Stomach (tissue), 19 donors: ENCODE measurements at places on chromosomes 16 and 17.
A peak's percentile ranks its signal among the peaks of the same experiment; 100 is the strongest.

- no peak overlapping the region for H3K27ac ChIP-seq
- DNase-seq: no peak
- H3K36me3 ChIP-seq: peaks cover 50% of the 10 kb centered on the region
- no peaks in the 10 kb centered on the region for H3K4me1 ChIP-seq
- no peak overlapping the region for H3K4me3 ChIP-seq
Measured at GRCh38 chr17:78032166-78032565, 73.7 kb downstream of the TNRC6C start.

DNA sequence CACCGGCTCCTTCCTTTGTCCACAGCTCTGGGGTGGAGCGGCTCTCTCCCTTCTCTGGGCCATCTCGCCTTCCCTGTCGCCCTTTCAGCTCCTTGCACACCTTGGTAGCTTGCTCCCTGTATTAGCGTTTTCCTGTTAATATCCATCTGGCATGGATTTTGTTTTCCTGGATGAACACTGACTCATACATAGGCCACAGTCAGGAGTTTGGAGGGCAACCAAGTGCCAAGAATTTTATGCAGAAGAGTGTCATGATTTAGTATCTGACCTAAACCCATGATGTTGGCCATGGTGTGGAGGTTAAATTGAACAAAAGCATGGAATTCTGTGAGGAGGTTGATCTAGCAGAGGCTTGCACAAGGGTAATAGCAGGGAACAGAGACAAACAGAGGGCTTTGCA is 180.9 kb downstream of the AIPL1 start:
- H3K27ac ChIP-seq: no peak overlapping the region
- no peaks in the 10 kb centered on the region for H3K27me3 ChIP-seq
- no peak overlapping the region for H3K4me3 ChIP-seq
- no peaks in the 10 kb centered on the region for H3K4me1 ChIP-seq
- no peaks in the 10 kb centered on the region for H3K36me3 ChIP-seq
- DNase-seq: no peak

GRCh38 chr17:38717139-38717745 is 12.2 kb downstream of the MLLT6 start:
- no peak overlapping the region for H3K4me3 ChIP-seq
- H3K36me3 ChIP-seq: peaks cover 72% of the 10 kb centered on the region
- H3K27me3 ChIP-seq: no peaks in the 10 kb centered on the region
- no peak for DNase-seq
- no peaks in the 10 kb centered on the region for H3K4me1 ChIP-seq
- H3K27ac ChIP-seq: no peak overlapping the region

- H3K4me1 ChIP-seq: no peaks in the 10 kb centered on the region
- H3K27me3 ChIP-seq: no peaks in the 10 kb centered on the region
- H3K4me3 ChIP-seq: no peak overlapping the region
- no peak for DNase-seq
Measured at GRCh38 chr16:50809561-50809960, 67.7 kb downstream of the CYLD start.

DNA sequence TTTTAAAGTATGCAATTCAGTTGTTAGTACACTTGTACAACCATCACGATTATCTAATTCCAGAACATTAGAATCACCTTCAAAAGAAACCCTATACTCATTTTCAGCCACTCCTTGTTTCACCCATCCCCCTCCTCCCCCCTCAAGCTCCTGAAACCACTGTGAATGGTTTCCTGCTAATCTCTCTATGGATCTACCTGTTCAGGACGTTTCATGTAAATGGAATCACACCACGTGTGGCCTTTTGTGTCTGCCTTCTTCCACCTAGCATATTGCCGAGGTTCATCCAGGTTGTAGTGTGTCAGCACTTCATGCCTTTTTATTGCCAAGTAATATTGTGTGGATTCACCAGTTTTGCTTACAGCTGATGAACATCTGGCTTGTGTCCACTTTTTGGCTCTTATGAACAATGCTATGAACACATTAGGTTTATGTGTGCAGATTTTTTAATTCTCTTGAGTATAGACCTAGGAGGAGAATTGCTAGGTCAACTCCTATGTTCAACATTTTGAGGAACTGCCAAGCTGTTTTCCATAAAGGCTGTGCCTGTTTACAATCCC is 17.8 kb downstream of the EIF4A3 start:
- H3K4me3 ChIP-seq: no peak overlapping the region
- H3K27ac ChIP-seq: no peak overlapping the region
- peaks cover 15% of the 10 kb centered on the region for H3K36me3 ChIP-seq
- H3K4me1 ChIP-seq: no peaks in the 10 kb centered on the region
- no peaks in the 10 kb centered on the region for H3K27me3 ChIP-seq

- DNase-seq: no peak
- H3K36me3 ChIP-seq: no peaks in the 10 kb centered on the region
- H3K27ac ChIP-seq: peak overlapping the region; percentile 80
- H3K27me3 ChIP-seq: peaks cover 4% of the 10 kb centered on the region
- peaks cover 33% of the 10 kb centered on the region for H3K4me1 ChIP-seq
Measured at GRCh38 chr17:47840001-47840741, 902 bp downstream of the SCRN2 start.

DNA sequence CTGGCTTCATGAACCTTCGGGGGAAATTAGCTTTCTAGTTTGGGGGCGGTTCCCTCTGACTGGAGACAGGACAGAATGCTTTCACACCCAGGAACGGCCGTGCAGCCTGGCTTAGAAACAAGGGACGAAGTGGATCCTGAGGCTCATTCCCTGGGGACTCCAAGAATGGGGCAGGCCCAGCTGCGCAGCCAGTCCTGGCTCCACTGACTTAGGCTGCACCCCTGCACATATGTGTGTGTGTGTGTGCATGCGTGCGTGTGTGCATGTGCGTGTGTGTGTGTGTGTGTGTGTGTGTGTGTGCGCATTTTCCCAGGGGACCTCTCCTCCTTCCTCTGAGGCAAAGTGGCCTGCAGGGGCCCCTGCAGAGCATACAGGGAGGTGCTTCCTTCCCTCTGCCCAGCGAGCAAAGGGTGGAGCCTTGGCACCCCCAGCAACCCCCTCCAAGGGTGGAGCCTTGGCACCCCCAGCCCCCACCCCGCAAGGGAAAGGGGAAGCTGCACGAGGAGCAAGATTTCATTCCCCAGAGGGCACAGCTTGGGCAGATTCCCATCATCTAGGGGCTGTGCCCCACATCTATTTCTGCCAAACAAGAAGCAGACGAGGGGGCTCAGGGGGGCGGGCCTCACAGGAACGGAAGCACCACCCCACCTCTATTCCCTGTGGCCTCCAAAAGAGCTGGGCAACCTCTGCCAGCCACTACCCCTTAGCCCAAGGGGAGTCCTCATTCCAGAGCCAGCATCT is 97.6 kb upstream of the CBX4 start:
- H3K27me3 ChIP-seq: no peaks in the 10 kb centered on the region
- no peak overlapping the region for H3K27ac ChIP-seq
- H3K36me3 ChIP-seq: peaks cover 27% of the 10 kb centered on the region
- DNase-seq: no peak
- no peak overlapping the region for H3K4me3 ChIP-seq
- peaks cover 24% of the 10 kb centered on the region for H3K4me1 ChIP-seq

- no peak overlapping the region for H3K27ac ChIP-seq
- no peak for DNase-seq
- H3K4me3 ChIP-seq: no peak overlapping the region
Measured at GRCh38 chr17:57975044-57975443, 13.0 kb downstream of the VEZF1 start.

GRCh38 chr17:79053251-79053925 is 21.2 kb upstream of the ENGASE start:
- H3K27me3 ChIP-seq: peaks cover 11% of the 10 kb centered on the region
- no peaks in the 10 kb centered on the region for H3K36me3 ChIP-seq

GRCh38 chr16:89985219-89985618 is 34.0 kb downstream of the DBNDD1 start:
- H3K27me3 ChIP-seq: no peaks in the 10 kb centered on the region
- no peak for DNase-seq
- H3K4me3 ChIP-seq: no peak overlapping the region
- peaks cover 95% of the 10 kb centered on the region for H3K36me3 ChIP-seq

DNA sequence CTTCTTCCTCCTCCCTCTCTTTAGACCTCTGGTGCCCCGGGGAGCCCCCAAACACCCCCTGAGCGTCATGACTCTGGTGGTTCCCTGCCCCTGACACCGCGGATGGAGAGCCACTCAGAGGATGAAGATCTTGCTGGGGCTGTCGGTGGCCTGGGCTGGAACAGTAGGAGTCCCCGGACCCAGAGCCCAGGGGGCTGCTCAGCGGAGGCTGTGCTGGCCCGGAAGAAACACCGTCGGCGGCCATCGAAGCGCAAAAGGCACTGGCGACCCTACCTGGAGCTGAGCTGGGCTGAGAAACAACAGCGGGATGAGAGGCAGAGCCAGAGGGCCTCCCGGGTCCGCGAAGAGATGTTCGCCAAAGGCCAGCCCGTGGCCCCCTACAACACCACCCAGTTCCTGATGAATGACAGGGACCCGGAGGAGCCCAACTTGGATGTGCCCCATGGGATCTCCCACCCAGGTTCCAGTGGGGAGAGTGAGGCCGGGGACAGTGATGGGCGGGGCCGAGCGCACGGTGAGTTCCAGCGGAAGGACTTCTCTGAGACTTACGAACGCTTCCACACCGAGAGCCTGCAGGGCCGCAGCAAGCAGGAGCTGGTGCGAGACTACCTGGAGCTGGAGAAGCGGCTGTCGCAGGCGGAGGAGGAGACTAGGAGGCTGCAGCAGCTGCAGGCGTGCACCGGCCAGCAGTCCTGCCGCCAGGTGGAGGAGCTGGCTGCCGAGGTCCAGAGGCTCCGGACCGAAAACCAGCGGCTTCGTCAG is 7.5 kb downstream of the HEXIM2 start:
- H3K27ac ChIP-seq: no peak overlapping the region
- DNase-seq: no peak
- H3K27me3 ChIP-seq: no peaks in the 10 kb centered on the region
- H3K36me3 ChIP-seq: peaks cover 21% of the 10 kb centered on the region

DNA sequence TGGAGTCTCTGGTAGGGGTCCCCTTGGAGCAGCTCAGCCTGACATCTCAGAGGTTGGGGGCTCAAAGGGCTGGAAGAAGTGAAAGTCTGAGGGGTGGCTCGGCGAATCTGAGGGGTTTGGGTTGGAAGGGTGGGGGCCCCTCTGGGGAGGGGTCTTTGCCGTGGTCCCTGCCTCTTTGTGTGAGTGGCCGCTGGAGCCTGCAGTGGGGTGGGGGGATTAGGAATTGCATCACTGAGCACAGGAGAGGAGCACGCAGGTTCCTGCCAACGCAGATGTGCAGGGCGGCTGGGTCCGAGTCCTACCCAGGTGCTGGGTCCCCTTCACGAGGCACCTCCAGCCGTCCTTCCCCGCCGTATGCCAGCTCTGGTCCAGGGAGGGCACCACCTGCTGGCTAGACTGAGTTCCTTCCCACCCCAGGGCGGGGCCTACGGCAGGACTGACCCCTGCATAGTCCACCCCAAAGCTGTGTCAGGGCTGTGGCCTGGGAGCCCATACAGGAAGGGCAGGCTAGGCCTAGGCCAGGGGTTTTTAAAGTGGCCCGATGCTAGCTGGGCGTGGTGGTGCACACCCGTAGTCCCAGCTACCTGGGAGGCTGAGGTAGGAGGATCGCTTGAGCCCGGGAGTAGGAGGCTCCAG is 9.9 kb downstream of the FMNL1 start:
- DNase-seq: peak; percentile 59
- peak overlapping the region; percentile 85 for H3K27ac ChIP-seq
- no peak overlapping the region for H3K4me3 ChIP-seq
- peaks cover 8% of the 10 kb centered on the region for H3K27me3 ChIP-seq

DNA sequence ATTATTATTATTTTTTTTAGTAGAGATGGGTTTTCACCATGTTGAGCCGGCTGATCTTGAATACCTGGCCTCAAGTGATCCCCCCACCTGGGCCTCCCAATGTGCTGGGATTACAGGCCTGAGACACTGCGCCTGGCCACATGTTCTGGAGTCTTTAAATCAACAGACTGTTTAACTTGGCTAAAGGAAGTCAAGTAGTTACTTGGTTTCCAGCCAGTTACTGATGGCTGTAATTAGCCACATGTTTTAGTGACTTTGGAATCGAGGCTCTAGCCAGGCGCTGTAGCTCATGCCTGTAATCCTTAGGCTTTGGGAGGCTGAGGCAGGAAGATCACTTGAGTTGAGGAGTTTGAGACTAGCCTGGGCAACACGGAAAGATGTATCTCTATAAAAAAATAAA is 699.2 kb upstream of the RBFOX1 start:
- H3K27ac ChIP-seq: no peak overlapping the region
- DNase-seq: no peak
- no peak overlapping the region for H3K4me3 ChIP-seq
- H3K36me3 ChIP-seq: no peaks in the 10 kb centered on the region

DNA sequence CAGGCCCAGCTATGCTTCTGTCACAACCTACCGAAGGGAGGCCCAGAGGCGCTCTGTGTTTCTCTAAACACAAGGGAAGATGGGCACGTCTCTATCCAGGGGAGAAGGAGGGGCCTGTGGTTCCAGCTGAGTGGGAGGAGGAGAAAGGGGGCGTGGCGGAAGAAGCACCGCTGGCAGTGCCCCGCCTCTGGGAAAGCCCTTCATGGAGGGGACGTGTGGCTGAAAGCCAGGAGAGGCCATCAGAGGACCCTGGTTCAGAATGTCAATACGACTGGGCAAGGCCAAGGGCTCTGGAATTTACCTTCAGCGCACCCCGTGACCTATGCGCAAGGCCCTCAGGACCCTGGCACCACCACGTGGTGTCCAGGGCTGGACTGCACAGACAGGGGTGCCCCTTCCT is 12.3 kb upstream of the SLC38A8 start:
- no peak for DNase-seq
- no peaks in the 10 kb centered on the region for H3K27me3 ChIP-seq
- H3K36me3 ChIP-seq: peaks cover 97% of the 10 kb centered on the region
- no peaks in the 10 kb centered on the region for H3K4me1 ChIP-seq
- H3K27ac ChIP-seq: no peak overlapping the region

GRCh38 chr16:84808826-84809225 is 11.0 kb upstream of the CRISPLD2 start:
- DNase-seq: no peak
- H3K4me1 ChIP-seq: no peaks in the 10 kb centered on the region
- no peaks in the 10 kb centered on the region for H3K36me3 ChIP-seq
- no peaks in the 10 kb centered on the region for H3K27me3 ChIP-seq
- H3K4me3 ChIP-seq: no peak overlapping the region
- H3K27ac ChIP-seq: no peak overlapping the region

- H3K27ac ChIP-seq: no peak overlapping the region
- H3K36me3 ChIP-seq: no peaks in the 10 kb centered on the region
- H3K4me3 ChIP-seq: no peak overlapping the region
- no peak for DNase-seq
Measured at GRCh38 chr16:17358355-17358754, 112.4 kb downstream of the XYLT1 start.

GRCh38 chr17:45298546-45299285 is 18.1 kb downstream of the MAP3K14 start:
- H3K4me3 ChIP-seq: no peak overlapping the region
- H3K4me1 ChIP-seq: peaks cover 80% of the 10 kb centered on the region
